ENCODE measurements at places on chromosomes 5 and 9.

- DNase-seq, result no peak
Measured at GRCh38 chr5:74337254-74337983, 303.1 kb downstream of the ENC1 start.

GRCh38 chr5:129617206-129617605 is 130.7 kb upstream of the MINAR2 start:
- DNase-seq, result no peak

GRCh38 chr9:109452761-109453160 is 45.3 kb downstream of the PTPN3 start:
- DNase-seq, result no peak

GRCh38 chr5:108276187-108277050 is 105.5 kb downstream of the FBXL17 start:
- no peak for DNase-seq

GRCh38 chr9:36006549-36007315 is 30.0 kb upstream of the RECK start:
- no peak for DNase-seq

DNA sequence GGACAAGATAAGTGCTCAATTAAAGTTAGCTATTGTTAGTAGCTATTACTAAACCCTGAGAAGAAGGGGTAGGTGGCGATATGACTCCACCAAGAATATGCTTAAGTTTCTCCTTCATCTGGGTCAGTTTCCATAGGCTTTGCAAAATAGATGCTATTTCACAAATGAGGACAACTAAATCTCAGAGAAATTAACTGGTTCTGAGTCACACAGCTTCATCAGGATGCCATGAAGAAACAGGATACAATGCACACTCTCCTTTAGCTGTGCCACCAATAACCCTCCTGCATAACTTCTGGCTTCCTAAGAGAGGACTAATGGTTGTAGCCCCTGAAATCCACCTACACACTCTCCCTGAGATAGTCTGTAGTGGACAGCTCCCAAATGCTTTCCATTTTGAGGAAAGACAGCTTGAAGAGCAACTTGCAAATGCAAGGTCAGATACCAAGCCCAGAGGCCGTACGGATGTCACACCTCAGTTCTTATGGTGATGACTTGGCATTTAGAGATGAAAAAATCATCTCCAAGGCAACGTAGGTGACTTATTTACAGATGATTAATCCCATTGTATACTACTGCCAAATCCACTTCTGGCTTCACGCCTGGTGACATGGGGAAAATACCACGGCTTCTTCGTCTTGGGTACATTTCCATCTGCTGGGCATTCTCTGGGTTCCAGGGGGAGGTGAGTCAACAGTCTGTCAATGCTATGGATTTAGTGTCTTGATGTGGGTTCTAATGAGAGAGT is 251.4 kb upstream of the IL12B start:
- no peak for DNase-seq

DNA sequence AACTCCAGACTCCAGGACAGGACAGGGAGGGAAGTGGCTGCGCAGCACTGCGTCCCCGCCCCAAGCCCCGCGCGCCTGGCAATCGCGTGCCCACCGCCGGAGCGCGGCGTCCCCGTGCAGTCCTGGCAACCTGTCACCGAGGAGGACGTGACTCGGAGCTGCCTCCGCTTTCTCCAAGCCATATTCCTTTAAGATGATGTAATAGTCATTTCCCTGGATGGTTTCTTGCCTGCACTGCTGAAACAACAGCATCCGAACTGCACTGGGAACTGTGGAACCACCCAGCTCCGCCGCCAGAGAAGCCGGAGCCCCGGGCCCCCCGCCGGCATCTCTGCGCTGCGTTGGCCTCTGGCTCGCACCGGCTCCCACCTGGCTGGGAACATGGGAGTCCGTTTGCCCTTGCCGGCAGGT is 34.5 kb downstream of the KCTD16 start:
- DNase-seq, result no peak

DNA sequence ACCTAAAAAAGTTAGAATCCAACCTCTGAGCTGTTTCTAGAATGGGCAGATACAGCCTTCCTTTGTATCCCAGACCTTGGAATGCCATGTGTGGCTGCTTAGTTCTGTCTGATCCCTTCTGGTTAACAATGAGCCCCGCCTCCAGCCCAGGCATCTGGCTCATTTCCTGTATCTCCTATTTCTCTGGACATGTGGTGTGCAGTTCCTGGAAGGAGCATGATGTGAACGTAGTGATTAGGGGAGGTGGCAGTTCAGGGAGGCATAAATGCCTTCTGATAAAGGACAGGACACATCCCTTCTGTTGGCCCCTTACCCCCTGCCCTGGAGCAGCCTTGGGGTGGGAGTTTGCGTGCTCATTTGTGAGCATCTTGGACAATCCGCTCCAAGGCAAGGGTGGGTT is 243.0 kb downstream of the ZSWIM6 start:
- DNase-seq, result no peak

GRCh38 chr5:62432621-62433064 is 20.1 kb downstream of the IPO11 start:
- no peak for DNase-seq

DNA sequence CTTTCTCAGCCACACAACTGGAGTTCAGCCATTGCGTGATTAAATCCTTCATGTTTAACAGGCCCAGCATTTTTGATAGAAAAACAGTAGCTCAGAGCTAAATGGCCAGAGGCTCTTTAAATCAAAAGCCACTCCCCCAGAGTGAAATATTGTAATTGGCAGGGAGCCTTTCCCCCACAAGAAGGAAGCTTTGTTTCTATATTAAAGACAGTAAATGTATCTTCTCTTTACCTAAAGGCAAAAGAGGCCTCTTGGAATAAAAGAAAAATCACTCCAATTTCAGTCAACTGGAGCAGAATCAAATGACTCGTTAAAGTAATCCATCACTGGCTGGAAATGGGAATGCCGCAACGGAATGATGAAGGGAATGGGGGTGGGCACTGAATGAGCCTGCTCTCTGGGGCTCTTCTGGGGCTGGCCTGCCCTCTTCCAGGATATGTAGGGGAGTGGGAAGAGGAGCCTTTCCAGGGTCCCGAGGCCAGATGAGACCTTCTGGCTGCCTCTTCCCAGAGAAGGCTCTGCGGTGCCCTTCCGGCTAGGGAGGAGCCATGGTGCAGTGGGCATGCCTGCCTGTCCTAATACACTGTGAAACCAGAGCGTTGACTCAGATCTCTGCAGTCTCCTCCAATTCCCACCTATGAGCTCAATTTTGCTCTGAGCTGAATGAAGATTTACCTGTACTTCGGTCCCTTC is 45.2 kb downstream of the ANKDD1B start:
- no peak for DNase-seq

DNA sequence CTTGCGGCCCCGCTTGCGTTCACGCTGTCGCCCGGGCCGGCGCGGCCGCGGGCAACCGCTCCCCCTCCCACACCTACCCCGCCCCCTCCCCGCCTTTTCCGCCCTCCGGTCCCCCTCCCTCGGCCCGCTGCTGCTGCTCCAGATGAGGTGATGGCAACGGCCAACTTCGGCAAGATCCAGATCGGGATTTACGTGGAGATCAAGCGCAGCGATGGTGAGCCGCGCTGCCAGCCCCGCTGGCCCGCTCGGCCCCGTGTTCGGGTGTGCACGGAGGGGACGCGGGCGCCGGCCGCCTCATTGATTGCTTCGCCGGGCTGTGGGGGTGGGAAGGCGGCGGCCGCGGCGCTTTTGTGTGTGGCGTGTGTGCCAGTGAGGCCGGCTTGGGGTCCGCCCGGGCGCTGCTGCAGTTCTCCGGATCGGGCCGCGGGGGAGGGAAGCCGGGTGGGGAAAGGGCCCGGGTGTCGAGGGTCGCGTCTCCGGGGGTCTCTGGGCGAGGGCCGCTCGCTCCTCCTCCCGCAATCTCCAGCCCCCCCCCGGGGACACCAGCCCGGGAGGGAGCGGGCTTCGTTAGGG is 403 bp downstream of the KIF2A start:
- DNase-seq, result no peak

DNA sequence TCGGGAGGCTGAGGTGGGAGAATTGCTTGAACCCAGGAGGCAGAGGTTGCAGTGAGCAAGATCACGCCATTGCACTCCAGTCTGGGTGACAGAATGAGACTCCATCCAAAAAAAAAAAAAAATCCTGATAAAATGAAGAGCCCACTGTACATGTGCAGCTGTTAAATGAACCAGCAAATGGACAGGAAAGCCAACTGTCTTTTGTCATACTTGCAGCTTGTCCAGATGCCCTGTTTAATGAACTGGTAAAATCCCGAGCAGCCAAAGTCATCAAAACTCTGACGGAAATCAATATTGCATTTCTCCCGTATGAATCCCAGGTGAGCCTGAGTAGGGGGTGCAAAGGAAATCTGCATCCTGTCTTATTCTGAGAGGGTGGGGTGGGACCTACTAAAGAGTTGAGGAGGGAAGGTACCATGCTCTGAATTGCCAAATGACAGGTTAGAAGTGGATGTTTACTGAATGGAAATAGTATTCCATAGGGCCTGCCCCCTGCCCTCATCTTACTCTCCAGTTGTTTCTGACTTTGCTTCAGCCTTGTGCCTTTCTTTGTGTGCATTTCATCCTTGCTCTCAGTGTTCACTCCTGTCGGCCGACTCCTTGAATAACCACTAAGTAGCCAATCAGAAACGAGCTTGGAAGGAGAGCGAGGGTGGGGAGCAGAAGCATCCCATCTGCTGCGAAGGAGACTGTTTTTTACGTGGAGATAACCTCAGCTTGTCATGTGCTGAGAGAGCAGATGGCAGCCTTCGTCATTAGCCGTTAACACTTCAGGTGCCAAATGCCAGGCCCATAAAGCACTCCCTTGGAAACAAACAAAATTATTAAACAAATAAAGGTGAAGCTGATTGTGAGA is 45.7 kb upstream of the CFAP157 start:
- DNase-seq, result no peak

- no peak for DNase-seq
Measured at GRCh38 chr9:84338792-84339191, 1.8 kb downstream of the SLC28A3 start.
